ENCODE measurements at places on chromosomes 3 and 15.

DNA sequence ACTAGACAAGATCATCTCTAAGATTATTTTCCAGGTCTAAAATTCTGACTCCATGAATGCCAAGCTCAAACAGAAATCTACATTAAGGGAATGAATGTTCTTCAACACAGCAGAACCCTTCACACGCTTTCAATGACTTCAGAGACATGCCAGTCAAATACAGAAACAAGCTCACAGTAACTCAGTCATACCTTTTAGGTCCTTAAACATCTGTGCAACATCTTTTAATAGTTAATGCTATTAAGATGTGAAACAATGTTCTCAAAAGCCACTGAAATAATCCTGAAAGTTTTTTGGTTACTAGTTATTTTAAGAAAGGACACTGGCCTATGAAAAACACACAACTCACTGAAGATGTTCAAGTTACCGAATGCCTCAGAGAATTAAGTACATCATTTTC lies 2.5 kb downstream of the DLG1 start:
- no peak for DNase-seq

- no peak for DNase-seq
Observed at GRCh38 chr3:66041116-66041515, 2.4 kb upstream of the MAGI1 start.

DNA sequence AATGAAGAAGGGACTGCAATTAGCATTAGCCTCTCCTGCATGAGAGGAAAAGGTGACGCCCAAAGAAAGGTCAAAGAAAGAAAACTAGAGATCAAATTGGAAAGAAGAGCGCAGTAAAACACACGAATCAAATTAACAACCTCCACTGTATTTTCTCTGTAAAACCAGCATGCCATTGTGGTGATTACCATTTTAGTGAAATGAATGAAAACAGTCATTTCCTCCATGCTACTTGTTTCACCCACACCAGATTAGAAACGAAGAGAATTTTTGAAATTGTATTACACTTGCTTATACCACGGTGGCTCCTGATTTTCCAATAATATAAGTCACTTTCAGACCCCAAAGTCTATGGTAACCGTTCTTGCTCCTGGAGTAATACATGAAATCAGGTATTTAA lies 71.6 kb downstream of the SUMF1 start:
- DNase-seq: no peak

DNA sequence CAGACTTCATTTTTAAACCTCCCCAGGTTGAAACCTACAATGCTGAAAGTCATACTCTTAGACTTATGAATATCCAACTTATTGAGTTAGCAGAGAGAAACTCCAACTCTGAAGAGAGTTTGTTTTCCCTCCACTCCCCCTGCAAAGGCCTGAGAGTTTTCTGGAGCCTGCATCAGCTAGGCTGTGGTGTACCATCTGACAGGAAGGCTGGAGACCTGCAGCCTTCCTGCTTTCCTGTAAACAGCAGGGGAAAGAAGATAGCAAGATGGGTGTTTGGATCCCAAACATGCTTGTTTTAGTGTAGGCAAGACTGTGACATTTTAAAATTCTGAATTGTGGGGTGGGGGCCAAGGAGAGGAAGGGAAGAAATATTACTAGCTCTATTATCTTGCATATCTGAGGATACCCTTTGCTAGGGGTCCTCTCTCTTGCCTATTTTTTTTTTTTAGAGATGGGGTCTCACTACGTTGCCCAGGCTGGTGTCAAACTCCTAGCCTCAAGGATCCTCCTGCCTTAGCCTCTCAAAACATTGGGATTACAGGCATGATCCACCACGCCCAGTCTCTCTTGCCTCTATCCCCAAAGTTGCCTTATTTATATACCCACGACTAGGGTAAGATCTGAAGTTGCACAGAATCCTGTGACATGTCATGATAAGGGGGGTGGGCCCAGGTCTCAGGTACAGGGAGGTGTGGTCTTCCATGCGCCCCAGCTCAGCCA lies 51.0 kb upstream of the USP3 start:
- no peak for DNase-seq

GRCh38 chr3:177640319-177640965 lies 443.2 kb upstream of the TBL1XR1 start:
- no peak for DNase-seq

DNA sequence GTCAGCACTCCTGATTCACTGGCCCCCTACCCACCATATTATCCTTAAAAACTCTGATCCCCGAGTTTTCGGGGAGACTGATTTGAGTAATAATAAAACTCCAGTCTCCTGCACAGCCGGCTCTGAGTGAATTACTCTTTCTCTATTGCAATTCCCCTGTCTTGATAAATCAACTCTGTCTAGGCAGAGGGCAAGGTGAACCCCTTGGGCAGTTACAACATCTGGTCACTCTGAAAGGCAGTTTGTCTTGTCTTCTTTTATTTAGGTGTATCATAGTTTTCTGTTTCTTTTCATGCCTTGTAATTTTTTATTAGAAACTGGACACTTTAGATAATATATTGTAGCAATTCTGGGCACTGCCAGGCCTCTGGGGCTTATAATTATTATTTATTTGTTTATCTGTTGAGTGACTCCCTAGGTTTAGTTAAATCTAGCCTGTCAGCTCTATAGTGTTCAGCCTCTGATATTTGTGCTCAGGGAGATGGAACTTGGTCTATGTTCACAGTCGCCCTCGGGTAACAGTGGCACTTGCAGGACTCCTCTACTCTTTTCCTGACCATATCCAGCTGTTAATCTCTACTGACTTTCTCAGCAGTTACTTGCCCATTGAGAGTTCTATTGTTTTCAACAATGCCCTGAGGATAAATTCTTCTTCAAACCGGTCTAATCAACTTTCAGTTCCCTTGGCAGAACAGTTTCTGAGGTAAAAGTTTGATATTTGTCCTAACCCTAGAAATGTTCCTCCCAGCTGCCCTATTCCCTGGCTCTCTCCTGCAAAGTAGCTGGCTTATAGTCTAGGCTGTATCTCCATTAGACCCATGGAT lies 15.5 kb upstream of the PLAAT1 start:
- DNase-seq: no peak

DNA sequence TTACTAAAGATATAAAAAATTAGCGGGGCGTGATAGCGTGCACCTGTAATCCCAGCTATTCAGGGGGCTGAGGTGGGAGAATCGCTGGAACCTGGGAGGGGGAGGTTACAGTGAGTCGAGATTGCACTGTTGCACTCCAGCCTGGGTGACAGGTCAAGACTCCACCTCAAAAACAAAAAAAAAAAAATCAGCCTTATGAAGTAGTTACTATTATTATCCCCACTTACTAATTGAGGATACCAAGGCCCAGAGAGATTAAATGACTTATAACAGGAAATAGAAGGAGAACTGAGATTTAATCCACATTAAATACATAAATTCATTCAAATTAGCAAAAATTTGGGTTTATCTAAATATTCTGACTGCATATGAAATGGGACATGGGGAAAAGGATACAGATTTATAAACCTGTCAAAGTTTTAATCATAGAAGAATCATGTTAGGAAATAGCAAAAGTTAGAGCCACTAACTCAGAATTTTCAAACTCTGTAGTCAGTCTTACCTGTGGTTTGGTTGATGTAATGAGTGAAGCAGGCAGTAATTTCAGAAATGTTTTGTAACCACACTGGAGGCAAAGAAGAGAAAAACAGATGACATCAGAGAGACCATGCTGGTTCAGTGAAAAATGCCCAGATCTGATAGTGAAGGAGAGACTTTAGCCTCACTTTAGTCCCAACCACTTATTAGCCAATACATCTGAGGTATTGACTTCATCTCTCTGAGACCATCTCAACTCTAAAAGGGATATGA lies 25.0 kb upstream of the ACAP2 start:
- no peak for DNase-seq

- DNase-seq: no peak
Observed at GRCh38 chr3:47441796-47442551, 33.8 kb downstream of the SCAP start.

- no peak for DNase-seq
Observed at GRCh38 chr15:68318931-68319909, 41.7 kb downstream of the FEM1B start.

DNA sequence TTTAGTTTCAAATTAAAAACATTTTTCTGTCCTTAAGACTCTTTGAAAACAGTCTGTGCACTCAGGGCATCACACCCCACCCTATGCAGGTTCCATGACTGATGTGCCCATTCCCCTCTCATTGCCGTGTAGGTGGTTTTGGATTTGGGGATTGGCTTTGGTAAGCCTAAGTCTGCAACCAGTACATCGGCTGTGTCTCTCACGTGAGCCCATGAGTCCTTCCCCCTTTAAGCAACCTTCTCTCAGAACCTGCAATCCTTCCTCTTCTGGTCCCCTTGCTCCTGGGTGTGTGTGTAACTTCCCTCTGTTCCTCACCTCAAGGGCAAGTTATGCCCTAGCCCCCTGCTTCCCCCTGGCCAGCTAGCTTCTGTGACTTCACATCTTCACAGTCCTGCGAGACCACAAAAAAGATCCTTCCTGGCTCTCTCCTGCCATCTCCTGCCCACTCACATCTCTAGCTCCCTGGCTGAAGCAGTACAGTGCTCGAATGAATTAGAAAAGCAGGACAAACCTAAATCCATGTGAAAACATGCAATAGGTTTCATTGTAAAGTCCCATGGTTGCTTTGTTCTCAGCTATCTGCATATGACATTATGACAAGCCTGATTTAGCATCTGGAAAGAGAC lies 126.7 kb downstream of the UACA start:
- no peak for DNase-seq

DNA sequence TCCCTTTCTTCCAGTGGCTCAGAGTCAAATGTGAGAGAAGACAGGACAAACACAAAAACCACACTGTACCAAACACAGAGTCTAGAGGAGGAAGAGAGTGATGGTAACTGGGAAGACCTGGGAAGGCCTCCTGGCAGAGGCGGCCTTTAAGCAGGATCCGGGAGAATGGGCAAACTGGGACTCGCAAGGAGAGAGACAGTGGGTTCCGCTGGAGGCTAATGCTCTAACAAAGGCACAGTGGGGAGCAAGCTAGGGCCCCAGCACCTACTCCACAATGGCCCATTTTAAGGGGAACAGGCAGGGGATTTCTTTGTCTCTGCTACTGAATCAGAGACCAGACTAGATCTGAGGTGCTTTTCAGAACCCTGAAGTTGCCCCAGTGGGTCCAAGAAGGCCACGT lies 81.4 kb upstream of the HES1 start:
- no peak for DNase-seq

GRCh38 chr3:140403079-140403478 lies 274.8 kb upstream of the TRIM42 start:
- no peak for DNase-seq

GRCh38 chr3:32397941-32398340 lies 6.3 kb downstream of the CMTM7 start:
- DNase-seq: no peak

- no peak for DNase-seq
Observed at GRCh38 chr15:46872981-46873330, 844.3 kb upstream of the SEMA6D start.

- DNase-seq: no peak
Observed at GRCh38 chr3:183244219-183244618, 8.8 kb upstream of the B3GNT5 start.

GRCh38 chr3:191435981-191436380 lies 25.0 kb upstream of the PYDC2 start:
- DNase-seq: no peak

- DNase-seq: no peak
Observed at GRCh38 chr3:177516158-177517011, 319.1 kb upstream of the TBL1XR1 start.

- no peak for DNase-seq
Observed at GRCh38 chr3:113501597-113501996, 13.4 kb downstream of the SPICE1 start.

- DNase-seq: no peak
Observed at GRCh38 chr3:128480278-128480677, 12.7 kb downstream of the GATA2 start.

GRCh38 chr3:80213086-80213485 lies 445.3 kb upstream of the ROBO1 start:
- DNase-seq: no peak

DNA sequence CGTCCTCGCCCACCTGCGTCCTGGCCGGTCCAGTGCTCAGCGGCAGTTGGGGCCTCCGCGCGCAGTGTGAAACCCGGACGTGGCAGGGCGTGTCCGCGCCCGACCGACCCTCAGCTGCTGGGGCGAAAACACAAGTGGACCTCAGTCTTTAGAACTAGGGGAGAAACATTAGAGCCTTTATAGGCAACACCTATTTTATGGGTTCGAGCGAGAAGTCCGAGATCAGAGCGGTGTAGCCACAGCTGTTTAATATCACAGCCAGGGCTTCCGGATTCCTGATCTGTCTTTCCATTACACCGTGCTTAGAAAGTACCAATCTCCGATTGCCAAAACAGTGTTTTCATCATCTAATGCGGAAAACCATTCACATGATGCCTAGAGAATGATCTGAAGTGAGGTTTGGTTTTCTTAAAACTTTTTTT lies 506 bp downstream of the RAD51 start:
- no peak for DNase-seq

- no peak for DNase-seq
Observed at GRCh38 chr3:87900061-87900460, 158.7 kb downstream of the CGGBP1 start.

GRCh38 chr15:51227940-51228732 lies 110.3 kb downstream of the CYP19A1 start:
- no peak for DNase-seq

- no peak for DNase-seq
Observed at GRCh38 chr3:170643831-170644230, 58.0 kb upstream of the SLC7A14 start.

- DNase-seq: no peak
Observed at GRCh38 chr3:194661946-194662345, 10.0 kb downstream of the LSG1 start.

DNA sequence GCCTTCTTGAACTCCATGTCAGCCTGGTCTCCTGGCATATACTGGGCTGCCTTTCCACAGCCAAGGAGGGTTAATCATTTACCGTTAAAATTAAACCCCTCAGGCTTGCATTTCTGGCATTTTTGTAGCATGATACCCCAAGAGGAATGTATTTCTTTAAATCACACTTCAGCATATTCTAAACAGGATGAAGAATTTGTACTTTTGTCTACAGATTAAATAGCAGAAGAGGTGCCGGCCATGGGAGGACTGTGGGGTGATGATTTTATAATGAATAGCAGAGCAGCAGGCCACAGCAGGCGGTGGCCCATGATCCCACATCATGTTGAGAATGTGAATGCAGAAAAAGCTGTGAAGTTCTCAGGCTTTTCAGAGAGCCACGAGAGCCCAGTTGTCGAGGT lies 90.2 kb downstream of the ARNT2 start:
- no peak for DNase-seq

All from esophagus squamous epithelium (tissue), 5 donors.